Neural crest cell (in vitro differentiated cells): ENCODE measurements at places on chromosomes 7 and 10.

- no peak for DNase-seq
- H3K4me1 ChIP-seq, result peaks cover 10% of the 10 kb centered on the region
- H3K4me3 ChIP-seq, result no peak overlapping the region
- peak overlapping the region; percentile 67 for H3K27ac ChIP-seq
- no peaks in the 10 kb centered on the region for H3K36me3 ChIP-seq
- no peaks in the 10 kb centered on the region for H3K27me3 ChIP-seq
Measured at GRCh38 chr7:157408258-157409101, 71.7 kb downstream of the DNAJB6 start.

DNA sequence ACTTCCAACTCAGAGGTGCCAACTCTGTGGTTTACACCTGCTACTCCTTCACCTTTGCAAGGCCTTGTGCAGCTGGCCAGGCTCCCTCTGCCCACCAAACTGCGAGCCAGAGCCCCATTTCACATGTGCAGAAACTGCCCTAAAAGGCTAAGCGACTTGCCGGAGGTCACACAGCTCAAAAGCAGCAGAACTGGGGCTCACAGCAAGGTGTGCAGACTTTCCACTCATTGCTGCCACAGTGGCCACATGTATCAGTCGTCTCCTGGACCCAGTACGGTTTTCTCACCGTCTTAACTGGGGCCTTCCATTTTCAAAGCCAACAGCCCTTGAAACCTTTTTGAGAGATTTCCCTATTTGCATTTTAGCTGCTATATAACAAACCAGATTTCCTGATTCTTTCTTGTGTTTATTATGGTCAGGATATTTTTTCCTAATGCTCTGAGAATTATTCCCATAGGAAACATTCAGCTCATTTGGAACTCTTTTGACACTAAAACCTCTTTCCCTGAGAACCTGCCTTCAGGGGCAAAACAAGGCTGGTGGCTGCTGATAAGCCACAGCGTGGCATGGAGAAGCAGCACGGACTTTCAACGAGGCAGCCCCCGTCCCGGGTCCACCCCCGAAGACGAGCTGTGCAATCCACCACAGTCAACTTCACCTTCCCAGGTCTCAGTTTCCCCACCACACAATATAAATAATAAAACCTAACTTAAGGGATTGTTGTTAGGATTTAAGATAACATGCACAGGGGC, 29.9 kb downstream of the SORBS1 start:
- DNase-seq, result no peak
- no peak overlapping the region for H3K4me3 ChIP-seq
- no peaks in the 10 kb centered on the region for H3K27me3 ChIP-seq
- no peak overlapping the region for H3K27ac ChIP-seq
- H3K4me1 ChIP-seq, result peaks cover 15% of the 10 kb centered on the region

GRCh38 chr10:95716866-95717265, 23.1 kb upstream of the TCTN3 start:
- no peak overlapping the region for H3K27ac ChIP-seq
- no peak for DNase-seq
- no peak overlapping the region for H3K4me3 ChIP-seq

GRCh38 chr10:71092812-71093401, 119.5 kb upstream of the UNC5B start:
- DNase-seq, result no peak
- H3K4me1 ChIP-seq, result peaks cover 6% of the 10 kb centered on the region
- no peak overlapping the region for H3K4me3 ChIP-seq
- no peaks in the 10 kb centered on the region for H3K36me3 ChIP-seq

DNA sequence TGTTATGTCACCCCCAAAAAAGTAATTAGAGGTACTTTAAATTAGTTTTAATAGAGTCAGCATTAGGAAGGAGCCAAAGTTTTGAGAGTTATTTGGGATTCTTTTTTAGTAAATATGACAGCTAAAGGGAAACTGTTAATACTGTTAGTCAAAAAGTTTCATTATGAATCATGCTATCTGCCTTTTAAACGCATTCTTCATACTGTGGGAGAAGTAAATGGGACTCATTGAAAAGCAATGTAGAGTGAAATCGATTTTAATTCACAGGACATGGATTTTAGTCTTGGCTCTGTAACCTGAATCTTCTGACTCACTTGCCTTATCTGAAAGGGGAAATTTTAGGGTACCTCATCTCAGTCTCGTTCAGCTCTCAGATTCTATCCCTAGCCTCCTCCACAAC, 105.1 kb downstream of the AASS start:
- H3K27ac ChIP-seq, result peak overlapping the region; percentile 47
- no peaks in the 10 kb centered on the region for H3K27me3 ChIP-seq
- H3K36me3 ChIP-seq, result peaks cover 36% of the 10 kb centered on the region
- no peak for DNase-seq
- H3K4me3 ChIP-seq, result no peak overlapping the region
- H3K4me1 ChIP-seq, result peaks cover 9% of the 10 kb centered on the region

- no peak overlapping the region for H3K4me3 ChIP-seq
- peaks cover 4% of the 10 kb centered on the region for H3K4me1 ChIP-seq
- no peak overlapping the region for H3K27ac ChIP-seq
- H3K27me3 ChIP-seq, result no peaks in the 10 kb centered on the region
Measured at GRCh38 chr7:41503438-41503837, 199.5 kb downstream of the INHBA start.

GRCh38 chr7:34198231-34198641, 292.9 kb downstream of the BMPER start:
- no peak overlapping the region for H3K27ac ChIP-seq
- H3K36me3 ChIP-seq, result no peaks in the 10 kb centered on the region
- H3K4me3 ChIP-seq, result no peak overlapping the region
- DNase-seq, result no peak
- H3K27me3 ChIP-seq, result no peaks in the 10 kb centered on the region
- no peaks in the 10 kb centered on the region for H3K4me1 ChIP-seq

GRCh38 chr10:131816157-131816775, 84.5 kb upstream of the PPP2R2D start:
- H3K4me1 ChIP-seq, result peaks cover 12% of the 10 kb centered on the region
- no peak overlapping the region for H3K27ac ChIP-seq
- DNase-seq, result no peak
- no peak overlapping the region for H3K4me3 ChIP-seq
- H3K36me3 ChIP-seq, result no peaks in the 10 kb centered on the region

- no peak overlapping the region for H3K27ac ChIP-seq
- peaks cover 25% of the 10 kb centered on the region for H3K36me3 ChIP-seq
- H3K4me3 ChIP-seq, result no peak overlapping the region
Measured at GRCh38 chr7:66296001-66296521, 90.9 kb downstream of the TPST1 start.
